NCI-H2081 treated with DMSO at 0.1 percent for 48 hours (cell line): ENCODE measurements at places on chromosomes 16 and 17.

DNA sequence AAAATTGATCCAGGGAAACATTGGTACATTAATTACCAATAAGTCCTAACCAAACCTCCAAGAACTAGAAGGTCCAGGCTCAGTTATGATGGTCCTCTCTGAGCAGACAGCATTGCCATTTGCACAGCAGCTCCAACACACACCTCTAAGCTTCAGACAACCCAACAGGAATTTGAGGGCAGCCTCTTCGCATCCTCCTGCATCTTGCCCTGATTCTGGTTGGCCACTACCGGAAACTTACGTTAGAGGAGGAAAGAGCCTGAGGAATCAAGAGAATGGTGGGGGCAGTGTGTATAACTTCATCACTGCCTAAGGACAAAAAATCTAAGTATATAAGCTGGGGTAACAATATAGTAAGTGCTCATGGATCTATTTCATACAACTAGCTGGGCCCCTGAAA lies 15.7 kb downstream of the FAM117A start:
- no peak for DNase-seq

DNA sequence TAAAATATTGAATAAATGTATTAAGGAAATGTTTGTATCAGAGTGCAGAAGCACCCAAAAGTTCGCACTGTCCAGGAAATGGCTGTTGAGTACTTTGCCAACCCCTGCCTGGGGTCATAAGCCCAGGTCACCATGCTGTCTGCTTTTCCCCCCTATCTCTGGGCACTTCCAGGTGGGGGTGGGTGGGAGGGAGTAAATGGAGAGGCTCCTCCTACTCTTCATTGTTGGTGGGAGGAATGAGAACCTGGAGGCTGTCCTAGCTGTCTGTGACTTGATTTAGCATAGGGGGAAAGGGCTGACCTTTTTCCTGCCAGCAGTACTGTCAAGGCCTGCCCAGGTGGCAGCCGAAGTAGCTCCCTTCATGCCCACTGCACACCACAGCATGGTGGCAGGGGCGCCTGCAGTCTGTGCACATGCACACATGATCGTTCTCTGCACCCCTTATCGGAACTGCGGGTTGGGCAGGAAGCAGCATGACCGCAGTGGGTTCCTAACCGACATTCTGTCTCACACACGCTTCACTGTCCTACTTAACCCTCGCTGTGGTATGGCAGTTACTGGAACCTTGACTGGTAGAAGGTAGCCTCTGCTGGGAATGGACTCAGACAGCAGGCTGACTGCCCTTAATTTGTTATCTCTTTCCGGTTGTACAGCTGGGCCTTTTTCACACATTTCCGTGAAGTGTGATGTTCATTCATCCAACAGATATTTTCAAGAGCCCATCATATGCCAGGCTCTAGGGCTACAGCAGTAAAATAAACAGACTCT lies 41.5 kb downstream of the LDHD start:
- no peak for DNase-seq

DNA sequence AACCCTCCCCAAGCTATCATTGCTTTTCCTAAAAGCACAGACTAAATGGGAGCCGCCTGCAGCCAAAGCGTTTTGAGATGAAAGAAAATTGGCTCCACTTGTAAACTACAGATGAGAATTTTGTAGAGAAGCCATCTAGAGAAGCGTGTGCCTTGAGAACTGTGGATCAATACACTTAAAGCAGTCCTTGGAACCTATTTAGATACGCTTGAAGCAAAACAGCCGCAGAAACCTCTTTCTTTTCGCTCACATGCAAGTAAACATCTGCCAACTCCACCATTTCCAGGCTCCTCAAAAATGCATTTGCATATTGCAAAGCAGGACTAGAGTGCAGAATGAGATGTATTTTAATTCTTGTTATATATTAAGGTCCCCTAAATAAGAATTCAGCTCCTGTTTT lies 13.1 kb downstream of the KIAA0513 start:
- DNase-seq = no peak

DNA sequence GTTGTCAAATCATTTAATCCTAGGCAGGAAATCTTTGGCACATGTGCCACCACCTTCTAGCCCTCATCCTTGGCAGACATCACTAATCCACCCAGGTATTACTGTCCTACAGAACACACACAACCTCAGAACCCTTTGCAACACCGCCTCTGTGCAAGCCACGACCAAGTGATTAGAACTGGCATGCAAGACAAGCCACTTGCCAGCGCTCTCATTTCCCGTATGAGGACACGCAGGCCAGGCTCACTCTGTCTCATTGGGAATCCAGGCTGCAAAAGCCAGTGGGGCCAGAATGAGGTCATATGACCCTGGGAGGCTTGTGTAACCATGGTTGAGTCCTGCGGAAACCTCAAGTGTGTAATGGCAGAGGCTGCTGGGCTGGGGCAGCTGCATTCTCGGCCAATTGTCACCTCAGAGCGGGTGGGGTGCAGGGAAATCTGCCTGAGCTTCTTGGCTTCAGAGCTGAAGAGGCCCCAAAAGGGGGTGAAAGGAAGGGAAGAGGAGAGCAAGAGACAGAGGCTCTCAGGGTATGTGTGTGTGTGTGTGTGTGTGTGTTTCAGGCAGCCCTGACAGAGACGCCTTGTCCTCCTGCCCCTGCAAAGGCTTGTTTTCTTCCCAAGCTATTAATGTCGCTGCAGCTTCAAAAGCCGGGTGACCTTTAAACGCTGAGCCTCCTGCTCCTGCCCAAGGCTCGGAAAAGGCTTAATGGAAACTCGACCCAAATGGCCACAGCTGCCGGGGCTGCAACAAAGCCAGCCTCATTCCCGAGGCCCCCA lies 43.2 kb upstream of the MRPS23 start:
- DNase-seq = no peak
